ENCODE measurements at places on chromosomes 3 and 15.

- no peak for DNase-seq
Measured at GRCh38 chr3:106144030-106144429, 275.2 kb upstream of the CBLB start.

GRCh38 chr3:51961602-51962569 lies 5.4 kb downstream of the PCBP4 start:
- DNase-seq, result no peak

GRCh38 chr3:51394541-51394940 lies 3.5 kb downstream of the RBM15B start:
- DNase-seq, result no peak

DNA sequence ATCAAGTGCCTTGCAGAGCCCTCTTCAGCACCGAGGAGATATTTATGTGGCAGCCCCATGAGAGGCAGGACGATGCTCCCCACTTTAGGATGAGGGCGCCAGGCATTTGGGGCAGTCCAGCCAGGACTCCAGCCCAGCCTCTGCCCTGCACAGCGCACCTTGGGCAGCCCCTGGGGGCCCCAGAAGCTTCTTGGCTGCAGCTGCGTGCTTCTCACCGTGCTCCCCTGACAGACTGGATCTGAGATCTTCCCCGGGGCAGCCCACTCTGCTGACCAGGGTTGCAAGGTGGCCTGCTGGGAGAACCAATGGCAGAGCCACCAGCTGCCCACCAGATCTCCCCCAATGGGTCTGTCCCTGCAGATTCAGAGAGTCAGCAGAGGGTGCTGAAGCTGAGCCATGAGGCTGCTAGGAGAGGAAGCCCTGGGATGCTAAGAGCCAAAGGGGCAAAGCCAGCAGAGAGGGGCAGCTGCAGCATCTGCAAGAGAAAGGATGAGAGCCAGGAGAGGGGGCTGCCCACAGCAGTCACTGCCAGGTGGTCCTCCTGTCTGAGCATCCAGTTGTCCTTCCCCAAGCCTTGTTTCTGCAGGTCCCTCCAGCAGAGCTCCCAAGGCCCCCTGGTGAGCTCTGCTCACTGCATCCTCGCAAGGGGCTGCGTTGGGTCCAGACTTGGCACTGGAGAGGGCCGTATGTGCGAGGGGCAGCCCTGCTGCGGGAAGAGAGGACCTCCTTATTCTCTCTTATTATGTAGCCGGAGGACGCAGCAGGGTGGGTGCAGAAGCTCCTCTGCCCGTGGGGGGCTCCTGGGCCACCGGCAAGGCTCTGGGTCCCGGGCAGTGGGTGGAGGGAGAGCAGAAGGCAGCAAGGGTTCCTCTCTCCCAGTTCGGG lies 14.7 kb upstream of the KLF13 start:
- DNase-seq, result no peak

DNA sequence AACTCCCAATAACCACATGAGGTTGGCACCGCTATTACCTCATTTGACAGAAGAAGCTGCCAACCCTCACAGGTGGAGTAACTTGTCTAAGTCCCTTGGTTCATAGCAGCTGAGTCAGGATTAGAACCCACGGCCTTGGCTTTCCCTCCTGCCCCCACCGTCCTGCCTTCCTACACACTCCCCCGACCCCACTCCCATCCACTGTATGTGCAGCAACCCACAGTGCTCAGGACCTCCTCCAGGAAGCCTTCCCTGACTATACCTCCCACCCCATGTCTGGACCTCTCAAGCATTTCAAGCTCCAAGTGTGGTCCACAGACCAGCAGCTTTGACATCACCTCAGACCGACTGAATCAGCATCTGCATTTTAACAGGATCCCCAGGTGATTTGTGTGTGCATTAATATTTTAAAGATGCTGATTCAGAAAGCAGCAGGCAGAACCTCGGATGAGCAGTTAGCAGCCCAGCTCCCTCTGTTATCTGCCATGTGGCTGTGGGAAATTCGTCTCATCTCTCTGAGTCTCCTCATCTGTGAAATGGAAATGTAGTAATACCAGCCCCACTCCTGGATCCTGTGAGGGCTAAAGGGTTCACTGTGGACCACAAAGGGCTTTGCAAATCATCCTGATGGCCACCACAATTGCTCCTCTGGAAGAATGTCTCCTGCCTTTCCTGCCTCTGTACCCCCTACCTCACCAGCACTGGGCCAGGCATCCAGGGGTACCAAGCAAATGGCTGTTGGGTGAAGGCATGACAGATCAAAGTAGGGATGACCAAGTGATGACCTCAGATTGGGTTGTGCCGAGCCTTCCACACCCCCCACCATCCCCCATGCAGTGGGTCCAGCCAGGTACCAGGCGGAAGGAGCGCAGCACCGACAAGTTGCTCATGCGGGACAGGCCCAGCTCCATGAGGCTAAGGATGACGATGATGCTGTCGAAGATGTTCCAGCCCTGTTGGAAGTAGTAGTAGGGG lies 62.7 kb downstream of the SCN5A start:
- no peak for DNase-seq

All from T-helper 17 cell (primary cell).